ENCODE measurements at places on chromosomes 1 and 21.

DNA sequence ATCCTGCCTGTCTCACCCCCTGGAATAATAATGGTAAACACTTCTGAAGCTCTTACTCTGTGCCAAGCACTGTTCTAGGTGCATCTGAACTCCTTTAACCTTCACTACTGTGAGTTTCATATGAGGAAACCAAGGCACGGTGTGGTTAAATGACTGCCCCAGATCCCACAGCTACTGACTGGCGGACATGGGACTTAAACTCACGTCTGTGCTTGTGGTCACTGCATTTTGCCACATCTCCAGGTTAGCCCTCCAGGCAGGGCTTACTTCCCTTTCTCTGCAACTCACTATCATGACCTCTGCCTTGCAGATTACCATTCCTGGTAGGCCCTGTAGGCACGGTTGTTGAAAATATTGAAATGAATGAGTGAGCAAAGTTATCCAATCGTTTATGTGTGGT lies 83.4 kb downstream of the ADSS2 start:
- H3K27me3 ChIP-seq = no peaks in the 10 kb centered on the region
- no peak overlapping the region for H3K4me3 ChIP-seq
- no peaks in the 10 kb centered on the region for H3K4me1 ChIP-seq
- H3K36me3 ChIP-seq = no peaks in the 10 kb centered on the region
- no peak overlapping the region for H3K27ac ChIP-seq

DNA sequence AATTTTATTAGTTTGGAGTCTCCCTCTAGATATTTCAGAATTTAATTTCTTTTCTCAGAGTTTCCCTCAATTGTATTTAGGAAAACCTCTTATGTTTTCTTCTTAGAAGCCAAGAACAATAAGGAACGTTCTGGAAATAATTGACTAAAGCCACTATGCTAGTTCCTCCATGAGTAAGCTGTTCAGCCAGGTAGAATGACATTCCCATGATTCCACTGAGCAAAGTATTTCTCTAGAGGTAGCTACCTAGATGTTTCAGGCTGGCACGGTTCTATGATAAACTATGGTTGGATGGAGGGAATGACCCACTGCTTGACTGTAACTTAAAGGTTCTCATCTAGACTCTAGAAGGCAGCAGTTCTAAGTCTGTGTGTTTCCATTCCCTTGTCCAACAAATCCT lies 62.4 kb downstream of the CLDN17 start:
- no peaks in the 10 kb centered on the region for H3K36me3 ChIP-seq
- H3K27me3 ChIP-seq = no peaks in the 10 kb centered on the region
- H3K27ac ChIP-seq = no peak overlapping the region
- no peak overlapping the region for H3K4me3 ChIP-seq

- no peak for DNase-seq
- no peak overlapping the region for H3K27ac ChIP-seq
- no peaks in the 10 kb centered on the region for H3K27me3 ChIP-seq
Measured at GRCh38 chr1:182032251-182032650, 29.3 kb downstream of the ZNF648 start.

DNA sequence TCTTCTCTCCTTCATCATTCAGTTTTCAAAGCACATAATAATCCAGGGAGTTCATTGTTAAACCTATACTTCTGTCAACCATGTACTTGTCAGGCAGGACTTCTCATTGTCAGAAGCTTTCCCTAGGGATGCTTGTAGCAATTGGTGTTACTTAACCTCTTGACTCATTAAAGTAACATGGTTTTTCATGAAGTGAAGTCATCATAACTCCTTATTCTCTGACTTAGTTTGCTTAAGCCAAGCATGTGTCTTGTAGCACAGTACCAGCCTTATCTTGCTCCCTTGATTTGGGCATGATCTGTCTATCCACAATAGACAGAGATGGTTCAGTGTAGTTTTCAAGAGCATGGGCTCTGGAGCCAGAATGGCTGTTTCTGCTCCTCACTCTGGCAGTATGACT lies 45.3 kb downstream of the LRIG2 start:
- H3K27me3 ChIP-seq = no peaks in the 10 kb centered on the region
- peaks cover 64% of the 10 kb centered on the region for H3K36me3 ChIP-seq
- no peak overlapping the region for H3K27ac ChIP-seq
- no peak for DNase-seq
